Adrenal gland (tissue), 19 donors: ENCODE measurements at places on chromosomes 1 and 21. TPM values are rescaled to one million over a fixed set of nuclear protein-coding genes. Genes with fewer than 3 reads are reported as not detected.

GRCh38 chr1:85058786-85059185 is 10.5 kb upstream of the MCOLN3 start:
- no peaks in the 10 kb centered on the region for H3K36me3 ChIP-seq
- no peaks in the 10 kb centered on the region for H3K27me3 ChIP-seq
- H3K4me3 ChIP-seq: no peak overlapping the region
- H3K4me1 ChIP-seq: peaks cover 14% of the 10 kb centered on the region
- no peak for DNase-seq

GRCh38 chr1:113756461-113756860 is 2.8 kb downstream of the PHTF1 start:
- no peak overlapping the region for H3K27ac ChIP-seq
- no peaks in the 10 kb centered on the region for H3K36me3 ChIP-seq
- no peak overlapping the region for H3K4me3 ChIP-seq
- H3K4me1 ChIP-seq: peaks cover 20% of the 10 kb centered on the region
- no peaks in the 10 kb centered on the region for H3K27me3 ChIP-seq

GRCh38 chr1:225114354-225114990 is 185.0 kb downstream of the DNAH14 start:
- no peak overlapping the region for H3K4me3 ChIP-seq
- no peaks in the 10 kb centered on the region for H3K4me1 ChIP-seq
- no peak overlapping the region for H3K27ac ChIP-seq

The OR6K3 gene
- polyA plus RNA-seq: 0.32 TPM
